SW480 (cell line): ENCODE measurements at places on chromosomes 5 and 9.

GRCh38 chr5:96337048-96337781 lies 95.8 kb downstream of the PCSK1 start:
- no peak for DNase-seq

DNA sequence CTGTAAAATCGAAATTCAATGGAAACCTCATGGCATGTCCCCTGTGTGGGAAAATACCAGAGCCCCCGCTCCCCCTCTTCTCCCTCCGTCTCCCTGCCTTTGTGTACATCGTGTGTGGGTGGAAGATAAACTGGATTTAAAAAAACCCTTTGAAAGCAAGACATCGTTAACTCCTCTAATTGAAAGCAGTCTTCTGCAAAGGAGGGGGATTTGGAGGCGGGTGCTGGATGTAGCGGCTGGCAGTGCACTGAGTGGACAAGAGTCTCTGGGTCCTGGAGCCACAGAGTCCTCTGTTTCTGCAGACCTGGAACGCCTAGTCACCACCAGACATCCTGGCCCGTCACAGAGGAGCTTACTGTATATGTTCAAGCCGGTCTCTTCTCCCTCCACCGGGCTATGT lies 169.4 kb downstream of the PAPPA start:
- DNase-seq, result no peak

GRCh38 chr5:153523211-153523610 lies 32.7 kb downstream of the GRIA1 start:
- DNase-seq, result no peak

DNA sequence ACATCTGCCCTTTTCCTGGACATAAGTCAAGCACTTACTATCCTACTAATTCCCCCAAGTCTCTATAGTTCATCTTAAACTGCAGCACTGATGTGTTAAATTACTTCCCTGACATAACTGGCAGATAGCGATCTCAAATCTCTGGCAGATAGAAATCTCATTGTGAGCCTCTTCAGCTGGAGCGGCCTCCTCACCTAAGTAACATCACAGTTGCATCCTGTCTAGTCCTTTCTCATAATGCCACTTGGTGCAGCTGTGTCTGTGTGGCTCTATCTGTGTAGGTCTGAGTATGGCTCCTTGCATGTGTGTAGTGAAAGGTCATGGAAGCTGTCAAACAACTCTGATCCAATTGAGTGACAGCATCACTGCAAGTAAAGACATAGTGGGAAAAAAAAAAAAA lies 53.6 kb upstream of the FST start:
- DNase-seq, result no peak

- no peak for DNase-seq
Measured at GRCh38 chr5:72790186-72790585, 26.3 kb upstream of the TNPO1 start.

DNA sequence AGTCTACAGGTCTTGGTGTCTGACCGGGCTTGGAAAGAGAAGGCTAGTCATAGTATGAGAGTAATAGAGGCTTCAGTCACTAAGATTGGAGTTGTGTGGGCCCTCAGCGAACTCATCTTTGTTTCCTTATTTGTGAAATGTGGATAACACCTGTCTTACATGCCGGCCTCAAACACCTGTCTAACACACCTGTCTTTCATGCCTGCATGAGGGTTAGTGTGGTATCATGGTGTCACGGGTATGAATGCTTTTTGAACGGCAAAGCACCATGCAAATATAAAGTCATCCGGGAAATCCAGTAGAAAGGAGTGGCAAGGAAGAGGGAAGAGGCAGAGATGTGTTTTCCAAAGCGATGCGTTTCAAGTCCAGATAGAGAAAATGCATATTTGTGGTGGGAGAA lies 25.5 kb downstream of the GRAMD2B start:
- no peak for DNase-seq

GRCh38 chr5:14193496-14193895 lies 50.4 kb downstream of the TRIO start:
- DNase-seq, result no peak

DNA sequence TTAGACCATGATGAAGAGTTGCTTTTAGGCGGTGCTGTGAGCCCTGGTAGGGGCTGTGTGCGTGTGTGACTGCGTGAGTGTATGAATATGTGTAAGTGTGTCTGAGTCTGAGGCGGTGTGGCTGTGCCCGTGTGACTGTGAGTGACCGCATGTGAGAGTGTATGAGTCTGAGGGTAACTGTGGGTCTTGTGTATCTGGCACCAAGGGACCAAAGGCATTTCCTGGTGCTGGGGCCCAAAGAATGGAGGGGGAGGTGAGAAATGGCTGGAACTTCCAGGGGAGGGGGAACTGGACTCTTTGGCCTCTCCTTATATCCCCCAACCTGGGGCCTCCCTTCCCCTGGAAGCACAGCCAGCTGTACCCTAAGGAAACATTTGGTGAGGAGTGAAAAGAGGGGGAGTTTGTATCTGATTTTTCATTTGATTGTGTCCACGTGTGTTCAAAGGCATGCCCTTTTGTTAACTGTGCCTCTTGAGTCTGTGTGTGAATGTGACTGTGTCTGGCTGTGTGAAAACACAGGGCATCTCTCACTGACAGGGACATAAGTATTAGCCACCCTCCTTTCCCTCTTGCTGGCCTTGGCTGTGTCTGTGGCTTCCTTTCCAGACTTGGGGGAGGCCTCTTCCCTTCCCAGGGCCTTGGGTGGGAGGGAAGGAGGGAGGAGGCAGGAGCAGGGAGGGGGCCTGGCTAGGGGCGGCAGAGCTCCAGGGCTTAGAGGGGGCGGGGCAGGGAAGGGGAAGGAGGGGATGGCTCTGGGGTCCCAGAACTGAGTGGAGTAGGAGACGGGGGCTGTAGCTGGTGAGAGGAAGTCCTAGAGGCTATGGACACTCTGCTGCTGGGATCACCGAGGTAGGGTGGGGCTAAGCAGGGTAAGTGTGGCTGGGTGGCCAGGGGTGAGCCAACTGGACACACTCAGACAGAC lies 1.4 kb downstream of the IL11RA start:
- DNase-seq, result no peak

DNA sequence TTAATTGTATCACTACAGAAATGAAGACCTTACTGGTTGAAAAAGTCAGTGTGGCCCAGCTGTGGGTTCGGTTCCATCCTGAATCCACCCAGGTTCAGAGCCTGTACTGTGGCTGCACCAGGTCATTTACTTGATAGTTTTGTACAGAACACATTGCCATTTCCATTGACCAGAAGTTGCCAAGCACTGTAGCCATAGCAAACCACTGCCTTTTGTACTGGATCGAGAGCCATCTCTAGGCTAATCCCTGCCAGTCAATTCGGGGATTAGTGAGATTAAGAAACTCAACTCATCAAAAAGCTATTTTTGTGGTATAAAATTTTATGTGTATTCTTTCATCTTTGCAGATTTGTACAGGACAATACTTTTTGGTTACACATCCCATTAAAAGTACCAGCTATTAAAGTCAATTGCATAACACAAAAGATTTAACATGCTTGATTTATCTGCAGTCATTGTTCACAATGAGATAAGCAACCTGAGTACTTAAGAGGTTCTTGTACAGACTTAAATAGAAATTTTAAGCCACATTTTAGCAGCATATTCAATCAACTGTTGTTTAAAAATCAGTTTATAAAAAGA lies 108.5 kb upstream of the OTULINL start:
- DNase-seq, result no peak

GRCh38 chr9:123044586-123044985 lies 11.1 kb downstream of the GPR21 start:
- no peak for DNase-seq

GRCh38 chr5:58885260-58885659 lies 302.4 kb downstream of the RAB3C start:
- DNase-seq, result no peak

GRCh38 chr9:95513711-95514110 lies 3.1 kb downstream of the PTCH1 start:
- DNase-seq, result no peak

- DNase-seq, result peak; percentile 80
Measured at GRCh38 chr9:130927995-130928900, 10.8 kb downstream of the FIBCD1 start.

- no peak for DNase-seq
Measured at GRCh38 chr5:42216904-42217303, 206.3 kb upstream of the GHR start.

DNA sequence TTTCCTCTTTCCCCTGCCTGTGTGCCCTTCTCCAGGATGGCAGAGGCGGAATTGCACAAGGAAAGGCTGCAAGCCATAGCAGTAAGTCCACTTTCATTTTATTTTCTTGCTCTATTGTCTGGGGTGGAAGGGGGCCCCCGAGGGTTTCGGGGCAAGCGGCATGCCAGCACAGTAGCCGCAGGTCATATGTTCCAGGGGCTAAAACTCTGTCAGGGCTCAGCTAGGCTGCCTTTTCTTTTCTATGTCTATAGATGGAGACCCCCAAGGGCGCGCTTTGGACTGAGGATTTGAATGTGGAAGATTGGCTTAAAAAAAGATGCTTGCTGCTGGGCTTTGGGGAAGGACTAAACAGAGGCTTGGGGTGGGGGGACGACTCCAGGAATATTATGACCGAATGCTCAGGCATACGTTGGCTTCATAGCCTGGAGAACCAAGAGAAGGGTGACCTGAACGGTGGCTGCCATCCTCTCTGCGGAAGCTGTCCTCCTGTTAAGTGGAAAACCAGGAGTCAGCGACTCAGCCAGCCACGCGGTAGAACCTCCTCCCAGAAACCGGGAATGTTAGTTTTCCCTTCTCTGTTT lies 545 bp downstream of the PALM2AKAP2 start:
- DNase-seq, result peak; percentile 36

DNA sequence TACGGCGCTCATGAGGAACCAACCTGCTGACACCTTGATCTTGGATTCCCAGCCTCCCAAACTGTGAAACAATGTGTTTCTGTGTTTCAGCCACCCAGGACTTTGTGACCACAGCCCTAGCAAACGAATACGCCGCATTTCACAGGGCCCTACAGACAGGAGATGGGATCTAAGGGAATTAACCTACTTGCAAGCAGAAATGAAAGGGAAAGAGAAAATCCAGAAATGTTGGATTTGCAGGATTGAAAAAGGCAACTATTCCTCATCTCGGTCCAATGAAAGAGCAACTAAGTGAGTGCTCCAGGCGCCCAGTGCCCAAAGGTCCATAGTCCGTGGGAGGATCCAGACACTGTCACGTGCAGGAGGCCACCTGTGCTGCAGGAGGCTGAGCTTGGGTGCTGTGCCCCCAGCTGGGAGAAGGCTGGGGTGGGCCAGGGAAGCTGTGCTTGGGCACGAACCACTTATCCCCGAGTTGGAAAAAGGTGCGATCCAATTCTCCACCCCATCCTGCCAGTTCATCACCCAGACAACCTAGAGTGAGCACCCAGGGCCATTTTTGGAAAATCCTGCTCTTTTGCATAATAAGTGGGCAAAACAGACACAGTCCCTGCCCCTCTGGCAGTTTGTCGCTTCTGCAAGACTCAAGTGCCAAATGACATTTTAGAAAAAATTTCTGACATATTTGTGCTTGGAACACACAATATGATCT lies 177.9 kb downstream of the C9orf50 start:
- peak; percentile 63 for DNase-seq

- DNase-seq, result no peak
Measured at GRCh38 chr9:118330191-118330986, 626.2 kb downstream of the TLR4 start.

DNA sequence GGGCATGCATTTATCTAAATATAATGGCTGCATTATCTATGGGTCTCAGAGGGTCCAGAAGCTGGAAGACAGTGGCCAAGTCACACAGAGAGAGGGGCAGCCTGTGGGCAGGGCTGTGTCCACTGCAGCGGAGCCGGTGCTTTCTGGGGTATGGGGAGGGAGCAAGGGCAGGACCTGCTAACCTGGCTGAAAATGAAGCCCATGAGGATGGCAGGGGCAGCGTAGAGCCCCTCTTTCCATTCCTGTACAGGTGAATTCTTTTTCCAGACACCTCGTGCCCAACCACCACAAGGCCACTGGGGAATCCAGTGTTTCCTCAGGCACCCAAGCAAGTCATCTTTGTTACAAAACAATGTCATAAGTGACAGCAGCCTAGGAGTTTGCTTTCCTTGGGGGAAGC lies 305.9 kb upstream of the IRX4 start:
- DNase-seq, result no peak

DNA sequence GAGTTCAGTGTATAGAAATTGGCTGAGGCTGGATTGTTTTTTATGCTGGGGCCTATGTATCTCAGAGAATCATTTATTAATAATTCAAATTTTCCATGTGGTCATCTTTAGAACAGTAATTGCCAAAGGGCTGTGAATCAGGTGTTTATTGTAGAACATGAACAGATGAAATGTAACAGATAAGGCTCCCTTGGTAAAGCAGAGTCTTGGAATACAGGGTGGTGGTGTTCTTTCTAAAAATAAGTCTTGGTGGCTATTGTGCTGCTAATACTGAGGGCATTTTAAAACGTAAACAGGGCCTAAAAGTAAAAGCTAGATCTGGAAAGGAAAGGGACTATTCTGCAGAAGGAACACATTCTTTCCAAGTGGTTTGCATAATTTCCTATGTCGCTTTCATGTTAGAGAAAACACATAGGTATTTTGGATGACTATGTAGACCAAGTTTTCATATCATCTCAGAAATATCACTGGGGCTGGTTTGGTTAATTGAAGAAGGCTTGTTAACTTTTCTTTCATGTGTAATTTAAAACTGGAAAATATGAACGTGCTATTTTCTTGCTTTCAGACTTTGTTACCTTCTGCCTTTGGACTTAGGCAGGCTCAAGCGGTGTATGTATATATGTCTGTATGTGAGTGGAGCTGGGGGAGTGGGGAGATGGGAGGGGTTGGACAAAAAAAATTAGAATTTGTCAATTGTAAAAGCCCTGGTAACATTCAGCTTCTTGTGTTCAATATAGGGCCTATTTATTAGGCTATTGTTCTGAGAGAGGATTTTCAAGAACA lies 119.9 kb upstream of the ANKRD55 start:
- DNase-seq, result no peak

- DNase-seq, result no peak
Measured at GRCh38 chr5:589588-589987, 22.6 kb upstream of the CEP72 start.

- no peak for DNase-seq
Measured at GRCh38 chr9:12722131-12722530, 28.9 kb downstream of the TYRP1 start.

DNA sequence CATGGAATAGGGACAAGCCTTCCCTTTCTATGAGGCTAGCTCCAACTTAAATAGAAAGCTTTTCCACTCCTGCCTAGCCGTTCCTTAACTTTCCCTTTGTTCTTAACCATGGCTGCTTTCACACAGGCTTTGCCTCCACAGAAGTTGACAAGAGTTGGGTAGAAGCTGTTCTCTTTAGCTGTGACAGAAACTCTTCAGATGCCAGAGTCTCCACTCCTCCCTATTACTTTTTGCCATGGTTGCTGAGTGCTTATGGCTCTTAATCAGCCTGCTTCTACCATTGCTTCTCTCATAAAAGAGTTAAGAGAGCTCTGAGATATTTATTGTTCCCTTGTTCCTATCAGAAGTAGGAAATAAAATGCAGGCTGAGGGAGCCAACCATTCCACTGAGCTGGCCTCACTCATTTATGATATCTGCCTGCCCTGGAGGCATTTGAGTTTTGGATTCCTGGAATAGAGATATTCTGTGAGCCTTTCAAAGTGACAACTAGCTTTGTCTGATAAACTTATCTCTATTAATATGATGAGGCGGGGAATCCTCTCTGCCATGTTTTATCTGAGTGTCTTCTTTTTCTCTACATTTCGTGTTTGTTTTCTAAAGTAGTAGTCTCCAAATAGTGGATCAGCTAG lies 162.6 kb downstream of the DMAC1 start:
- DNase-seq, result no peak

- DNase-seq, result no peak
Measured at GRCh38 chr5:72463449-72464052, 43.7 kb downstream of the ZNF366 start.

GRCh38 chr9:113631871-113632665 lies 168.5 kb downstream of the RGS3 start:
- DNase-seq, result no peak
